ENCODE measurements at places on chromosomes 3 and 15.

GRCh38 chr15:75551091-75551490 lies 28.0 kb downstream of the PTPN9 start:
- no peak for DNase-seq

DNA sequence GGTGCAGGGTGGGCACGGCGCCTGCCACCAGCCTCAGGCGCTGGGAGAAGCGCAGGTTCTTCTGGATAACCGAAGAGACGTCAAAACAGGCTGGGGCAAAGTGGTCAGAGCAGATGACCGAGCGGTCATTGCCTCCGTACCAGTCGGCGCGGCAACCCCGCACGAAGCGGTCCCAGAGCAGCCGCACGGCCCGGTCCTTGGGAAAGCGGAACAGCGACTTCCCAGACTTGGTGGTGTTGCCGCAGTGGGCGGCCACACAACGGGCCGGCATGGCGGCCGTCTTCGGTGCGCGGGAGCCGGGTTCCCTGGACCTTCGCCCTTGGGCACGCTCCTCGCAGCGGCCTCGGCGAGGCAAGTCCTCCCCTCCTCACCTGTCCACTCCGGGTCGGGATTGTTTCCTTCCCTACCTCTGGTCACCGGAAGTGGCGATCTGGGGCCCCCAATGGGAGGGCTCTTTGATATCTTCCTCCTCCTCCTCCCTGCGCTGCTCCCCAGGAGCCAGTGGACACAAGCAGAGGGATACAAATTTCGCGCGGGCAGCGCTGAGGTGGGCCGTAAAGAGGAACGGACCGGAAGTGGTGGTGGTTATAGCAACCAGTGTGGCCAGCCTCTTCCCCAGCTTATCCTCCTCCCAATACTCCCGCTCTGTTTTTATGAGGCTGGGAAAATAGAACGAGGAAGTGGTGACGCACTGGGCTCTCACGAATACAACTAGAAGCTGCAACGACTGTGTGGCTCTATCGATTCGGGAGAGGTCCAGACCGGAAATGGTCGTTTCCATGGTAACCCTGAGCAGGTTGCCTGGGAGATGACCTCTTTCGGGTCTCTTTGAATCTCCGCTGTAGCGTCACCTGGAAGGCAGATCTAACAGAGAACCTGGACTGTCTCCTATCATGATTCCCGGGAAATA lies at the start of the genes LRRC49 and THAP10:
Gene LRRC49, plus strand, starts transcription at position 825 of the 910 bp plus-strand sequence. Its CDS starts 69 bp downstream, at position 894.
Gene THAP10, minus strand, starts transcription at position 432 of the 910 bp plus-strand sequence. Its CDS starts 161 bp downstream, at position 271.
- DNase-seq: no peak

DNA sequence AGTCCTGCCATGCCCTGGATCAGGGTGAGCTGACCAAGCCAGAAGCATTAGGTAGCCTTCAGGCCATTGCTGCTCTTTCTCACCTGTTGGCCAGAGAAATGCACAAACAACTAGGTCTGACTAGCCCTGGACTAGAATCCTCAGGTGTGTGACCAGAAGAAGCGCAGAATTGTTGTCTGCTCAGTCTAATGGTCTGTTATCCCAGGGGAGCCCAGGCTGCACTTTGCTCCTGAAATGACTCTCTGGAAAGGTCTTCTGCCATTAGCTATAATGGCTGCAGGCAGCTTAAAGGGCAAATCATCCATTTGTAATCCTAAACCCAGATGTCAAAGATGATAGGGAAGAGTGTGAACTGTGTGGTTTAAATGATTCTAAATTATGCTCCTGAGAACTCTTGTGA lies 246.1 kb downstream of the NFKBIZ start:
- no peak for DNase-seq

- DNase-seq: no peak
These were observed 376.6 kb upstream of the NAALADL2 start for GRCh38 chr3:174482541-174482940.

- DNase-seq: no peak
These were observed 161.8 kb upstream of the IQSEC1 start for GRCh38 chr3:13235079-13235478.

- DNase-seq: no peak
These were observed 189.7 kb upstream of the IL12A start for GRCh38 chr3:159798951-159799350.

GRCh38 chr3:174441588-174442301 lies 417.4 kb upstream of the NAALADL2 start:
- DNase-seq: no peak

DNA sequence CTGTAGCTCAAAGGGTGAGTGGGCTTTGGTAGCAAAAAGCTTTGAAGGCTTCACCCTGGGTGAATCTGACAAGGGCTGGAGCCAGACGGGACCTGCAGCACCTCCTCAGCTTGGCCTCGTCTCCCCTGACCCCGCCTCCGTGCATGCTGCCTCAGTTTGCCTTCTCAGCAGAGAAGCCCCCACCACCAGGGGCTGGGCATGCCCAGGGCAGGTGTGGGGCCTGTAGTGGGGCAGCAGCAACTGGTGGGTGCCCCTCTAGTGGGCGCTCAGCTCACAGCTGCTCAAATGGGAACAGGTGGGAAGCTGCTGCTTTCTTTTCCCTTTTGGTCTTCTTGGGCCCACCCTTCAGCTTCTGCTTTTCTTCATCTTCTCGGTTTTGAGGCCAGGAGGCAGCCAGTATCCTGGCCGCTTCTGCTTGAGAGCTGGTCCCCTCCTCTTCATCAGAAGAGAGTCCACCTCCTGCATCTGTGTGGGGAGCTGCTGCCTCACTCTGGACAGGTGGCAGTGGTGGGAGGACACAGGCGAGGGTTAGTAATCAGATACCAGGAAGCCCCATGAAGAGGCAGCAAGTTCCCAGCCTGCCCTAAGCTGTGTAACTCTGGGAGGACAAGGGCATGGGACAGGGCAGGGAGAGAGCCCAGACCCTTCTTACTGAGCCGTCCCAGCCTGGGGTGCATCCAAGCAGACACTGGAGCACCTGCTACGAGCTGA lies 21.0 kb downstream of the TMEM43 start:
- DNase-seq: no peak

DNA sequence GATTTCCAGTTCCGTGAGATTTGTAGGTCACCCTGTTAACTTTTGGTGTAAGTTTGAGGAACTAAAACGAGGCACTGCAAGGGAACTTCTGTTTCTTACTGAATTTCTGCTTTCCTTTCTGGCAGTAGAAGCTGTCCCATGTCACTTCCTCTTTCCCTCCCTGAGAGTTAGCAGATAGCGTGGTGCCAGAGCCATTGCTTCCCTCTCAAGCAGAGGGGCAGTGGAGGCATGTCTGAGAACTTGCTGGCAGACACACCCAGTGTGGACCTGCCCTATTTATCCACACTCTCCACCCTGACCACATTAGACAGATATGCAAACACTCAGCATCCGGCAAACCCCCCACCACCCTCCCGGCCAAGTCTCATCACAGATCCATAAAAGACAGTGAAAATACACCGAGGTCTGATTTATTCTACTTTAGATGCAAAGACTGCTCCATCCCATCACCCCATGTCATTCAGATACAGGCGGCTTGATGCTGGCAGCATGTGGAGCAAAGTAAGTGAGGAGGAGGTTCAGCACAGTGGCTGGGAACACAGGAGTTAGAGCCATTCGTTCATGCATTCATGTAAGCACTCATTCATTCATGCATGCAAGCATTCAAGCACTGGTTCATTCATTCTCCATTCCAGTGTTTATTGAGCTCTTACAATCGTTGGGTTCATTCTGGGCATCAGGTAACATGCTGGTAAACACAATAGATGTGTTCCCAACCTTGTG lies 324.7 kb downstream of the SHQ1 start:
- DNase-seq: no peak

GRCh38 chr3:188881954-188882641 lies 289.7 kb upstream of the TPRG1 start:
- no peak for DNase-seq

DNA sequence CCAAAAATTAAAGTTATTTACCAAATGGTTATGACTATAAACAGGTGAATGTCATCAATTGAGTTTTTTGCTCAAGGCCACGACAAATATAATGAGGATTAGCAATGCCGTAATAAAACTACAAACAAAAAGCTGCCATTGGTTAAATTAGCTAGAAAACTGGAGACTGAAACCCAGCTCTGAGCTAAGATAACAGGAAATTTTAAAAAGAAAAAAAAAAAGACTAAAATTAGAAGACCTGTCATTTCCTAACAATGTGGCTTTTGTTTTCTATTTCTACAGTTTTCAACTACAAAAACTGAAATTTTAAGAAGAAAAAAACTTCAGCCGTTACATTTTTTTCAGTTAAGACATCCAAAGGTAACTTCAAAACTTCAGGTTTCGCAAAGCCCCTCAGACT lies 9.7 kb downstream of the SLC12A6 start:
- no peak for DNase-seq

DNA sequence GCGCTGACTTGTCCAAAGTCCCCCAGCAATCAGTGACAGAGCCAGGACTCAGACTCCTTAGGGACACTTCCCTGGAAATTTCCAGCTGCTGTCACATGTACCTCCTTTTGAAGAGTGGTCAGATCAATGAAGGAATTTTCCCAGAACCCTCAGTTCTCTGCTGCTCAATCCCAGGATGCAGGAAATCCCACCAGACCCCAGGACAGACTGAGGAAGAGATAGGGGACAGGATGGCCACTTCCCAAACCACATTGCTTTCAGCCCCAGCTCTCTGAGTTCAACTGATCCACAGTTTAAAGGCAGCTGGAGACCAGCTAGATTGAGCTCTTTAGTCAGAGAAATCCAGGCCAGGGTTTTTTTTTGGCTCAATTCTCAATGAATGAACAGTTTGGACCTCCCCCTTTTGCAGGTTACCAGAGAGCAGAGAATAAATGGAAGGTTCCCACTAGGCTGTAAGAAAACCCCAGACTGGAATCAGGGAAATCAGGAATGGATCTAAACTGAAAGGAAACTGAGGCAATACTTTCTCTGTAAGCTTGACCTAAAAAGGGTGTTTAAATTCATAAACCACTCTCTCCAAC lies 1.5 kb downstream of the CYP1A1 start:
- no peak for DNase-seq

- DNase-seq: no peak
These were observed 1.2 kb downstream of the ROBO2 start for GRCh38 chr3:77040926-77041722.

- DNase-seq: no peak
These were observed 105.4 kb upstream of the CCDC54 start for GRCh38 chr3:107271787-107272387.

DNA sequence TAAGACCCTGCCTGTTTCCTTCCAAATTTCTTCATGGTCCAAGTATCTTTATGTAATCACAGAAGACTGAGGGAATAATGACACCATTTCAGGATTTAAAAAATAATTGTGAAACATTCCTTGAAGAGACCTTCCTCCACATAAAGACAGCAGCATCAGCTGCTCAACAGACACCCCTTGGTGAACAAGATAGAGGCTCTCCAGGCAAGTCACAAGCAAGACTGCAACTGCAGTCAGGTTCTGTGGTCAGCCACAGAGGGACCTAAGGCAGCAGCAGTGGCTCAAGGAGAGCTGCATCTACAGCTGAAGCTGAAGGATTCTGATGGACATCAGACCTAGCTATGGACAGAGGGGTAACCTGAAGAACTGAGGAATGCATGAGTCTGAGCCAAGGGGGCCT lies 97.2 kb upstream of the C3orf80 start:
- DNase-seq: no peak

DNA sequence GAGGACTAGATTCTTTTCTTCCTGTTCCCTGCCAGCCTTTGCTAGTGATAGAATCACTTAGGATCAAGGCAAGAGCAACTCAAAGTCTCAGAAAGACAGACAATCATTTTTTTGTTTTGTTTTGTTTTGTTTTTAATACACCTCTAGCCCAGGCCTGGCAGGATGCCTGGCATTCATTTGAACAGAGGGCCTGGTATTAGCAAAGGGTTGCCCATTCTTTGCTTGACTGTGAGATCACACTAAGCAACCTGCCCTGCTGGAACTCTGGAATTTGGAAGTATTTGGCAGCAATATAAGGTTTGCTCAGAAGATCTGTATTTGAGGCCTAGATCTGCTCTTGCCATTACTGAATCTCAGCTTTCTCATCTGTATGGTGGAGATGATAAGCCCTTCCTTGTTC lies 21.8 kb upstream of the ATP13A5 start:
- no peak for DNase-seq

DNA sequence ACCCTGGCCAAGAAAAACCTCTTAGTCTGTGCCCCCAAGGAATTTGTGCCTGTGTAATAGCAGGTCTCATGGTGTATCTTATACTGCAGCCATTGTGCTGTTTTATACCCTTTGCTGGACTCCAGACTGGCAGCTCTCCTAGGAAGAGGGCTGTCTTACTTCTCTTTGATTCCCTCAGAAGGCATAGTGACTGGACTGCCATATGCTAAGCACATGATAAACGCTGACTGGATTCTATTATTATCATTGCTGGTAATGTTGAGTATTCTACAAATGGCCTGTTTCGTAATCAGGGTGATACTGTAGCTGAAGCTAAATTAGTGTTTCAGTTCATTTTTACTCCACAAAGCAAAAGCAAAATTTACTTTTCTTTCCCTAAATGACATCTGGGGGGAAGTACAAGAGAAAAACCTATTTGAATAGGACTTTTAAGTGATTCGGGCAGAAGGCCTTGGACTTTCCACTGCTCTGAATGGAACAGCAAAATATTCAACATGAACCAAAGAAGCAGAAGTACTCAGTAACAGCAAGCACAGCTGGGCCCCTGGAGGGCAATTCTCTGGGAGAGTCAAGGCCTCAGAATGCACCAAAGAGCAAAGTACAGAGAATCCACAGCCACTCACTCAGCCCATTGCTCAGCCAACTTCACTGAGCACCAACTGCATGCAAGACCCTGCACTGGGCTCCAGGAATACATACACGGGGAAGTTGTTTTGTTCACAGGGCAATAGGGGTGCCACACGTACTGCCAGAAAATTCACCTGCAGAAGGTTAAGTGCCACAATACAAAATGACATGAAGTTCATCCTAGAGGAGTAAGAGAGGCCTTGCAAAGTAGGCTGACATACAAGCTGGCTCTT lies 7.9 kb upstream of the BCL2A1 start:
- DNase-seq: no peak

- peak; percentile 70 for DNase-seq
These were observed 2.3 kb upstream of the HAPLN3 start for GRCh38 chr15:88897456-88898194.

DNA sequence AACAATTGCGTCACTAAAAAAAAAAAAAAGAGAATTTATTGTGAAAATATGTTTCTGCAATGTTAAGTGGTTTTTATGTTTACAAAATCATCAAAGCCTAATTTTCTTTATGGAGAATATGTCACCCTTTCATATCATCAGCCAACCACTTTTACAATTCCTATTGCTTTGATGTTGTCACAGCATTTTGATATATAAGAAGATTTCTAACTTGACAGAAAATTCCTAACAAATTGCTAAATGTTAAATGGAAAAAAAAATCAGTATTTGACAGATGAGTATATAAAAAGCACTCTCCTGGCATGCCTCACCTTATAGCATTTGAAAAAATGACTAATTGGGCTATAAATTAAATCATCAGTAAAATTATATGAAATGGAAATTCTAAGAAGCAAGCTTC lies 1457.3 kb upstream of the ALCAM start:
- no peak for DNase-seq

GRCh38 chr3:16243706-16244490 lies 20.8 kb downstream of the DPH3 start:
- no peak for DNase-seq

- DNase-seq: no peak
These were observed 13.7 kb downstream of the FAM107A start for GRCh38 chr3:58563386-58564035.

- DNase-seq: no peak
These were observed 54.0 kb upstream of the UMPS start for GRCh38 chr3:124676236-124676635.

GRCh38 chr3:39110041-39110639 lies 2.7 kb downstream of the TTC21A start:
- no peak for DNase-seq

GRCh38 chr3:149660462-149660861 lies 2.6 kb upstream of the WWTR1 start:
- no peak for DNase-seq

Measured in T follicular helper cell (primary cell).